DMS153 (cell line): ENCODE measurements at places on chromosomes 2 and 18.

GRCh38 chr18:6428851-6429395, 14.2 kb upstream of the L3MBTL4 start:
- no peak for DNase-seq

GRCh38 chr2:108929807-108930425, 59.1 kb downstream of the EDAR start:
- DNase-seq = no peak

DNA sequence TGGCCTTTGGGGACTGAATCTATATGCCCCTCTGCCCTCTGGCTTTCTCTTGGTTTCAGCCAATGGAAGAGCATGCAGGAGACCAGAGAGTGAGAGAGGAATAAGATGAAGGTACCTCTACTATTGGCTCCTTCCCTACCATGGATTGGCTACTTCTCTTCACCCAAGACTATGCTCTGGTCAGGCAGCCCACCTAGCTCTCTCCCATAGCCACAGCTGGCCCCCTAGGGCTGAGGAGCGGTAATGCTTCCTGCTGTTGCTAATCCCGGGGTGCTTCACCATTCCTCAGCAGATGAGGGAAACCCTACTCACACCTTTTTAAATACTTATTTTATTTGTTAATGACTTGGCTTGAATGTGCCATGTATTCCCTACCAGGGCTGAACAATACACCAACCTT, 142.4 kb downstream of the MREG start:
- DNase-seq = no peak

DNA sequence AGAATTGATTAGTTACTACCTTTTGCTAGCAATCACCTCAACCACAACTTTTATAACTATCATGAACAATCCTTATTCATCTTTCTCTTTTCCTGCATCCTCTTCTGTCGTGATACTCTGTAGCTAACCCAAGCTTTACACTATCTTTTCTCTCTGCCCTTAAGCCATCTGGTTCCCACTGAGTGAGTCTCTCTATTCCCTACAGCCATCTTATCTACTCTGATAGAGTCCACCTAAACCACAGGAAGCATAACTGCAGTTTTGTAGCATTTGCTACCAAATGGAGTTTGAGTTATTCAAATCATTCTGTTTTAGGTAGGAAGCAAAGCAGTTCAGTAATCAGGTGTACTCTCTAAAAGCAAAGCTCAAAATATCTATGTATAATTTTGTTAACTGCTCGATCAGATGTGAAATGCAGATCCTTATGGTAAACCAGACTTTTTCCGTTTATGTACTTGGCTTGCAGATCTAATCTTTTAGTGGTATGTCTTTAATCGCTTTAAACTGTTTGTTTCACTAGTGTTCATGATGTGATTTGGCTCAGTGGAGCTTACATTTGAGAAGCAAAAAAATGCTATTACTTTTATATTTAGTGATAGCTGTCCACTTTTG, 91.0 kb downstream of the CSRNP3 start:
- no peak for DNase-seq

- DNase-seq = no peak
Observed at GRCh38 chr2:72916743-72917137, 579 bp upstream of the EMX1 start.

GRCh38 chr2:193201583-193201982, 1006.9 kb upstream of the TMEFF2 start:
- DNase-seq = no peak

- DNase-seq = no peak
Observed at GRCh38 chr2:46167924-46168323, 129.3 kb upstream of the EPAS1 start.

GRCh38 chr2:241561832-241562231, 3.3 kb downstream of the BOK start:
- DNase-seq = no peak

DNA sequence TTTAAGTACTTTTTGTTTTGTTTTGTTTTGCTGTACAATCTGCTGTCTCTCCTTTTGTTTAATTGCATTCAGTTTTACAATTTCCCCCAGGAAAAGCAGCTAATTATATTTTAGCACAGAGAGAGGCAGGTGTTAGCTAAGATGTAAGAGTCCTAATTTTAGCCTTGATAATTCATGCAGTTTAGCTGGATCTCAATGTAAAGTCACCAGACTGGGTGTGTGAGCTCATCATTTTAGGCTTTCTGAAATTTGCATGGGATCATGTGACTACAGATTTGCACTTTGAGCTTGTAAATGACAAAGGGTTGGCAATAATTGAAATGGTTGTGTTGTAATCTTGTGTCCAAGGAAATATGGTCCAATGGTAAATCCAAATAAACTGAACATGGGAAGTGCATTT, 68.5 kb downstream of the ETAA1 start:
- no peak for DNase-seq

- DNase-seq = no peak
Observed at GRCh38 chr2:112712903-112713584, 7.8 kb upstream of the NT5DC4 start.

GRCh38 chr18:35045121-35045520, 3.9 kb downstream of the MAPRE2 start:
- peak; percentile 34 for DNase-seq

GRCh38 chr2:145253492-145253891, 733.6 kb upstream of the ZEB2 start:
- no peak for DNase-seq

DNA sequence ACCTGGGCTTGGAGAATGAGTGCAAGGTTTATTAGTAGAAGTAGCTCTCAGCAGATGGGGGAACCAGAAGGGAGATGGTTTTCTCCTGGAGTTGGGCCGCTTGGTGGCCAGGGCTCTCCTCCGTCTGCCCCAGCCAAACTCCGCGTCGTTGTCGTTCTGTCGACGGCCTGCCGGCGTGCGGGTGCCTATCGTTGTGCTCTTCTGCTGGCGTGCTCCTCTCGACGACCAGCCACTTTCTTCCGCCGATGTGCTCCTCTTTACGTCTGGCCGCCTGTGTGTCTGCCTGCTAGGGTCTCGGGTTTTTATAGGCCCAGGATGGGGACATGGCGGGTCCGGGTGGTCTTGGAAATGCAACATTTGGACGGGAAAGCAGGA, 119.1 kb downstream of the BMPR2 start:
- DNase-seq = no peak

- DNase-seq = no peak
Observed at GRCh38 chr2:67489396-67489795, 92.3 kb downstream of the ETAA1 start.

DNA sequence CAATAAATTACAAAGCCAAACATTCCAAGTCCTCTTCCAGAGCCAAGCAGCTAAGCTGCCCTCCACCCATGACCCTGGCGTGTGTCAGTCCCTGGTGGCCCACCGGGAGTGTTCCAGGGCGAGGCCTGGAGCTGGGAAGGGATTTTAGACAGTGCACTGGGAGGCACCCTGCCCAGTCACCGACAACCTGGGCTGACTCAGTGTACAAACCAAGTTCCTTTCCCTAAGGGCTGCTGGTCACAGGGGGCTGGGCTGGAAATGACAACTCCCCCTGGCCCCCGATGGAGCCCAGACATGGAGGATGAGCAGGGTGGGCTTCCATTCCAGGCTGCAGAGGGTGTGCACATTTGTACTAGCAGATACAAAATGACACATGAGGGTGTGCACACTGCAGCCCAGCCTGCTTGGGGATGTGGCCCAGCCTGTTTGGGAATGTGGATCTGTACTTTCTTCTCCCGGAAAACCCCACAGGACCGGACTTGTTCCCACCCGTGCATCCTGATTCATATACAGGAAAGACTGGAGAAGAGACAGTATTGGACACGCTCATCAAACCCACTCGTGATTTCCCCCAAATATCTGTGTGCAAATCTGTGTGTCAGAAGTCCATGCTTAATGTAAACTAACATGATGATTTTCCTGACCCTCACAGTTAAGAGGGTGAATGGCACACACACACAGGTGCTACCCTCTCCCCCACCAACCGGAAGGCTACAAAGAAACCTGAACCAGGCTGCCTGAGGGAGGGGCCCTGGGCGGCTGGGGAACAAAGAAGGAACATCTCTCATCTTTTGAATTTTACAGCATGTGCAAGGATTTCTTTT, 58.9 kb downstream of the NDUFA10 start:
- DNase-seq = no peak

DNA sequence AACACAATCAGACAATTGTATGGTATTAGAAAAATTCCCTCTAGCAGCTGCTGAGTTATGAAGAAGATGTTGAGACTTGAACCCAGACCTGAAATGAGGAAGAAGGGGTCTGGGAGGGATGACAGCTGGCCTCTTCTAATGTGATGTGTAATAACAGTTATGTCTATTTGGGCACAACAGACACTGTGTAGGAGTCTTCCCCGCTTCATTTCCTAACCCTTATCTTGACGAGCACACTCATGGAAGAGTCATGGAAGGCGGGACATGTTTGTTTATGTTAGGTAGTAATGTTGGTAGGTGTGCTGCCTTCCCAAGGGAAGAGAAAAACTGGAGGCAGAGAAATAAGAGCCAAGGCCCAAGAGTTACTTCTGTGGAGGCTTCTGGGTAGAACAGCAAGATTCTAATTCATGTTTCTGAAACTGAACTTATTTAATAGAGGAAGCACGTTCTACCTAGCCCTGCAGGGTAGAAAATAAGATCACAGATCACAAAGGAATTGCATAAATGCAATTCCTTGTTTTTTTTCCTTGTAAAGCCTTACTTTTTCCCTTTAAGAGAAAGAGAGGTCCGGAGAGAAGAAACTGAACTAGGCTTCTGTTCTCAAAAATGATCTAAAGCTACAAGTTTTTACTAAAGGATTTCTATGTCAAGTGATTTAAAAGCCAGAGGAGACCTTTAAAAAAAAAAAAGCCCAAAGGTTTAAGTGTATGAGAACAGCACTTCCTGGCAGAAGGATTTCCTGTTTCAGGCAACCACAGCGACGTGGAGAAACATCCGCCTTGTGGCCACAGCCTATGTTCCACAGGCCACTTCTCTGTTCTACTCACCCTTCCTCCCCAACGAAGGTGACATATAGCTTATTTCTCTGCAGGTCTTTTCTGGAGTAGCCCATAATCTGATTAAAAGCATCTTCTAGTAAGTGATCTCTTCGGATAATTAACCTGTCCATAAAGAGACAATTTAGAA, 68.5 kb upstream of the STK17B start:
- DNase-seq = peak; percentile 12

DNA sequence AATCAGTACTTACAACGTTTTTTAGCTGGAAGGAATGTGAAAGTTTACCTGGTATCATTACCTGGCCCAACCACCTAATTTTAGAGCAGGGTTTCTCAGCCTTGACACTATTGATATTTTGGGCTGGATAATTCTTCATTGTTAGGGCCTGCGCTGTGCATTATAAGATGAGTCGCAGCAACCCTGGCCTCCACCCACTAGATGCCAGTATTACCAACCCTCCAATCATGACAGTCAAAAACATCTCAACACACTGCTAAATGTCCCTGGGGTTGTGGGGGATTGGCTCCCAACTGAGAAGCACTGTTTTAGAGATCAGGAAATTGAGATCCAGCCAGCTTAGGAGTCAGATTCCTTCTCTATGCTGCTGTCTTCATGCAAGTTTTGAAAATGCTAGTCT, 265.3 kb upstream of the TCF4 start:
- no peak for DNase-seq

GRCh38 chr2:237697586-237698357, 70.4 kb downstream of the LRRFIP1 start:
- DNase-seq = no peak

DNA sequence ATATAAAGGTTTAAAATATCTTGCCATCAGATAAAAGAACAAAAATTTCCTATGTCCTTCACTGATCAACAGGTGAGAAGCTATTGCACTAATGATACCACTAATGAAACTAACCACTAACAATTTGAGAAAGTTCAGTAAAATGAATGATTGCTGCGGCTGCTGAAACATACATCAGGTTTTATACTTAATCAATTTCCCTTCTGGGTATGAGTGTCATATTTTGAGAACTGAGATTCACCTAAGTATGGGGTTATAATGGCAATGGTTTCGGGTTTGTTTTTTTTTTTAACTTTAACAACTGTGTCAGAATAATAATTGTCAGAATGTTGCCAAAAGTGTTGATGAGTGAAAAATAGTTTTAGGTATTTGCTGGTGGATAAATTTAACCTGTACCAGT, 151.3 kb upstream of the SLC39A10 start:
- DNase-seq = no peak

GRCh38 chr18:59141294-59142068, 1.8 kb downstream of the SEC11C start:
- peak; percentile 95 for DNase-seq

GRCh38 chr2:178327516-178327915, 123.5 kb downstream of the PRKRA start:
- DNase-seq = no peak
